Thoracic aorta (tissue), 2 donors: ENCODE measurements at places on chromosomes 1 and 21.

DNA sequence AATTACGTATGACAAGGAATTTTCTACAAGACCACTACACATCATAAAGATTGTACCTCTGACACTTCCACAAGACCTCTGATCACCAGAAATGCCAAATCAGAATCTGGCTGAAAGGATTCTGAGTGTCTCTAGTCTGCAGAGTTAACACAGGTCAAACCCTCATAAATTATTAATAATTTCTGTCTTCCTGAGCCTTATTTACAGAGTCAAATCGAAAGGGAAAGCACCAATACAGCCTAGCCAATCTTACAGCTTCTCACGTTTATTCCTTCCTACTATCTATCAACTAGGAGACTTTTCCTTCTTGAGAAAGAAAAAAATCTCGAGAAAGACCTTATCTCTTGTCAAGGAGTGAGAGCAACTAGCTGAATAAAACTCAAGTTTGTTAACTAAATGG, 2151.6 kb downstream of the MRPL39 start:
- DNase-seq = no peak

GRCh38 chr1:206573319-206573718, 38.9 kb downstream of the EIF2D start:
- no peak for DNase-seq

- no peak for DNase-seq
Measured at GRCh38 chr1:75768016-75768415, 18.0 kb upstream of the RABGGTB start.

DNA sequence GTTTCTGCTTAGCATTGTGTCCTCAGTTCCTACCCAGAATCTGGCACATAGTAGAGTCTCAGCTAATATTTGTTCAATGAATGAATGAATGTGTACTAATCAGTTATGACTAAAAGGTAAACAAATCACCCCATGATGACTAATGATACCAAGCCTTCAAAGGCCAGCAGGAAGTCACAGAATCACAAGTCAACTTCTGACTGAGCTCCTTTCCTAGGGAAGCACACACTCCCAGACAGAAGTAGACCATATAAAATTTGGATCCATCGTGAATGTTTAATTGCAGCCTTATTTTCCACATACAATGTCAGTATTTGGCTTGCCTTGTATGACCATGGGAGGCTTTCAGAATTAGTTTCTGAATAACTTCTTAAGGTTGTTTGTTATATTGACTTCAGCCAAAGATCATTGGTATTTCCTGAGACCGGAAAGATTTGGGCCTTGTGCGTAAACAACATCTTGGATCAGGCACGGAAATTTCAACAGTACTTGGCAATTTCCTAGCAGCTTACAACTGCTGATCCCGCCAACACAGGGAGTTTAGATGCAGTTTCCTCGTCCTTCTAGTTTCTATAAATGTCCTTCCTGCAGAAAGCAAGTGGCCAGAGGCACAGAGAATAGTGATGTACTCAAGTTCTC, 185.9 kb upstream of the ATP1B1 start:
- DNase-seq = no peak

- DNase-seq = no peak
Measured at GRCh38 chr1:75922698-75923097, 9.5 kb downstream of the ASB17 start.

- DNase-seq = no peak
Measured at GRCh38 chr1:109611308-109611990, 8.0 kb downstream of the GNAT2 start.
